Astrocyte (in vitro differentiated cells and primary cell): ENCODE measurements at places on chromosomes 2 and 18.

- DNase-seq: peak; percentile 27
These were observed 12.3 kb upstream of the RESP18 start for GRCh38 chr2:219344751-219345430.

DNA sequence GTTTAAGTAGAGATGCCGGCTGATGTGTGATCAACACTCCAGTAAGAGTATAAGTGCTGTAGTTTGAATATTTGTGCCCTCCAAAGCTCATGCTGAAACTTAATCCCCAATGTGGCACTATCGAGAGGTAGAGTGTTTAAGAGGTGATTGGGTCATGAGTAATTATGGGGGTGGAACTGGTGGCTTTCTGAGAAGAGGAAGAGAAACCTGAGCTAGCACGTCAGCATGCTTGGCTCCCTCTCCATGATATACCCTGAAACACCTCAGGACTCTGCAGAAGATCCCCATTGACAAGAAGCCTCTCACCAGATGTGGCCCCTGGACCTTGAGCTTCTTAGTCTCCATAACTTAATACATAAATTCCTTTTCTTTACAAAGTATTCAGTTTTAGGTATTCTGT, 584.8 kb downstream of the TSN start:
- DNase-seq: no peak

GRCh38 chr18:49380801-49381200, 79.6 kb downstream of the DYM start:
- no peak for DNase-seq

DNA sequence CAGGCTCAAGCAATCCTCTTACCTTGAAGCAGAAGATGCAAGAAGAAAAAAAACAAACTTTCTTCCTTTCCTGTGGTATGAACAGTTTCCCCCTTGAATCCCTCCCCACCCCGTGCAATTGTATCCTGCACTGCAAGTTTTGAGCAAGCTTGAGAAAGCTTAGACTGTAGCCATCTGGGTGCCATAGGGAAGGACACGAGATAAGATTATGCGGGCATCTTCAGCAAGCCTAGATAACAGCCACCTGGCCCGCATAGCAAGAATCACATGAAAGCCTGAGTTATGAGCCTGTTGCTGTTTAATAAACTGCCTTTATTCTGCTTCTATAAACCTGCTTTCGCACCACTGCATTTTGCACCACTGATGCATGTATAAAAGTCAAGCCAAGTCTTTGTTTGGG, 27.3 kb upstream of the CDCA7 start:
- DNase-seq: no peak

DNA sequence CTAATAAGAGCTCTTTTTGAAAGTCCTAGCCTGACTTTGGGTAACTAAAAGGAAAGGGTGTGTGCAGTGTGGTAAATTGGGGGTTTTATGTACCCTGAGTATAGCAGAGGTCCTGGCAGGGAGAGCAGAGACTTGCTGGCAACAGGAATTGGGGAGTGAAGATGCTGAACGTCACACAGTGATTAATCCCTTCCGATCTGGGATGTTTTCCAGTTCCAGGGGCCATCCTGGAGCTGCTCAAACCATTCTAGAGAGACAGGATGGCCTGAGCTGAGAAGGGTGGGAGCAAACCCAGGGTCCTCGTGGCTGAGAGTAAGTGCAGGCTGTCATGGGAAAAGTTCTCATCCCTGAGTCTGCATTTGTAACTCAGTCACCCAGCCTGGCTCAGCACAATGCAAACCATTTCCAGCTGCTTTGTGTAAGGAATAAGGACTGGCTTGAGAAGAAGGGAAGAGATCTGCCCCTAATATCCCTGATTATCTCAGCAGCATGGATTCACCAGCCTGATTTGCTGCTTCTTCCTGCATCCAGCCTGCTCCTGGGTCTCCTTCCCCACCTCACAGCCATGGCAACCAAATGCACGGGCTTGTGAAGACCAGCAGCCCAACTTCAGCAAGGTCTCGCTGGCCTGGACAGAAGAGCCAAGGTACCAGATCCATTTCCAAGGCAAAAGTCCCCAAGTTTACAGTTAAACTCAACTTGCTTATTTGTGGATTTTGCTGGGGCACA, 47.1 kb upstream of the CELF4 start:
- no peak for DNase-seq

GRCh38 chr18:67400502-67401117, 115.9 kb downstream of the DSEL start:
- peak; percentile 53 for DNase-seq

DNA sequence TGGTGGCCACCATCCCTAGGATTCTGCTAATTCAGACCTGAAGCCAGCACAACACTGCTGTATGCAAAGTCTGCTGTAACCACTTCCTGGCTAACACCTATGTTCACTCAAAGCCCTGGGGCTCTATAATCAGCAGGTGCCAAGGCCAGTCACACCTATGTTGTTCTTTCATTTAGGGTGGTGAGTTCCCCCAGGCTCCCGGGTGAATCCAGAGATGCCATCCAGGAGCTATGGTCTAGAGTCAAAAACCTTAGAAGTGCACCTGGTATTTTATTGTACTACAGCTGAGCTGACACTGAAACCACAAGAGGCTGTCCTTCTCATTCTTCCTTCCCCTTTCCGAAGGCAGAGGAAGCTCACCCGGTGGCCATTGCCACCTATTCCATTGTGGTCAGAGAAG, 46.2 kb upstream of the CCDC141 start:
- DNase-seq: no peak

- DNase-seq: no peak
These were observed 70.8 kb downstream of the QPCT start for GRCh38 chr2:37415128-37415820.

- DNase-seq: peak; percentile 47
These were observed at the start of gene ACVR1C for GRCh38 chr2:157628477-157629415. ACVR1C (minus strand) TSS chr2:157628864; CDS start chr2:157628644, 220 bp downstream.

- DNase-seq: no peak
These were observed 140.3 kb downstream of the TCF4 start for GRCh38 chr18:55447672-55448018.

GRCh38 chr18:59051470-59052165, 88.1 kb upstream of the SEC11C start:
- DNase-seq: no peak

GRCh38 chr2:233473386-233473791, 93.2 kb downstream of the USP40 start:
- no peak for DNase-seq

DNA sequence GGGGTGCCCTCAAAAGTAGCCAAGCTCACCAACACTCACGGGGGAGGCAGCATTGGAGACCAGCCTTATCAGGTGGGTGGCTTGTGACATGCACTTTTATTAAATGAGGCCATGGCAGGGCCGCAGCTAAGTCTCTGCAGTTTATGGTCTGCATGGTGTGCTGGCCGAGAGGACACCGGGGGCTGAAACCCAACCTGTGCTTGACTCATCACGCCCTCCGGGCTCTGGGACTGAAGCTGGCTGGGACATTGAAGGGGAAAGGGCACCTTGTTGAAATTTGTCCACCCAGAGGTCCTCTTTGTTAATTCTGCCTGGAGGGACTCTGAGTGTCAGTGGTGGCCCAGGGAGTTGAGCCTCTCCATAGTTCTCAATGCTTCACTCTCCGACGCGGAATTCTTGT, 17.7 kb upstream of the NTSR2 start:
- DNase-seq: no peak

DNA sequence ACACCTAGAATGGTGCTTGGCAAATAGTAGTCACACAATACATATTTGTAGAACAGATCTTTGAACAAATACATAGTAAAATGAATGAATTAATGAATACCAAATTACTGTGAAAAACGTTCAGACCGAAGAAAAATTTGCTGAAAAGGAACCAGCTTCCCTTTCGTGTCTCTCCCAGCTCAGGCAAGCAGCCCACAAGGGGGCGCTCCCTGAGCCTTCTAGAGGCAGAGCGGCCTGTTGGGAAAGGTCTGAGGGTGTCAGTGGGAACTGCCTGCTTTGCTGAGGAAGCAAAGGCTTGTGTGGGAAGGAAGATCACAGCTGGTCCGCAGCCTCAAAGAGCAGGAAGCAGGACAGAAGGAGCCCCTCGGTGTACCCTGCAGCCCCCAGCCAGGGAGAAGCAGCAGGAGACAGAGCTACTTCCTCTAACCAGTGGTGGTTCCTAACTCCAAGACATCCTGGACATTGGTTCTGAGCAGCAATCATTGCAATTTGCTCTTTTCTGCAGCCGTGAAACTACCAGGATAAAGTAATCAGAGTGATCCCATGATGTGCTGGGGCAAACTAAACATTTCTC, 231.1 kb downstream of the ANKRD30B start:
- no peak for DNase-seq

GRCh38 chr2:14079576-14079975, 552.9 kb upstream of the LRATD1 start:
- no peak for DNase-seq

DNA sequence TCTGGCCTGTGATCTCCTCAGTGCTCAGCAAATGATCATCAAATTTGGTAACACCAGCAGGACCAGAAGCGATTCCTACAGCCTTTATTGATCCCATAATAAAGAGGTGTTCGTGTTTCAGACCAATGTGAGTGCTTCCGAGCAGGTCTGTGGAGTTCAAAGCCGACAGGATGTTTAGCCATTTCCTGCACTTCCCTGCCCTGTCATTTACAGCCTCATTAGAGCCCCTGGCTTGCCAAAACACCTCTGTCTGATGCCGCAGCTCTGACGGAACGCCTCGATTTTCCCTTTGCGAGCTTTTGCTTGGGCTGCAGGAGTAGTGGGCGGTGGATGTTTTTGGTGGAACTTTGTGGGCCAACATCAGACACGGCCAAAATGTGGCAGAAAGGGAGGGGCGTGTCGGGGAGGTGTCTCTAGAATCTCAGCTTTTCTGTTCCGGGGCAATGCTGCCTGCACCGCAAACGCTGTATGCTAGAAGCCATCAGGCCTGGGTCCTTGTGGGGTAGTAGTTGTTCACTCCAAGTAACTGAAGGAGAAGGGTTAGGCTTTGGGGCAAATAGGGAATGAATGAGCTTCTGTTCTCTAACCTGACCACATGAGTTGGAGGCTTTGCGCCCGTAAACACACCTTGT, 26.1 kb upstream of the INHBB start:
- no peak for DNase-seq

DNA sequence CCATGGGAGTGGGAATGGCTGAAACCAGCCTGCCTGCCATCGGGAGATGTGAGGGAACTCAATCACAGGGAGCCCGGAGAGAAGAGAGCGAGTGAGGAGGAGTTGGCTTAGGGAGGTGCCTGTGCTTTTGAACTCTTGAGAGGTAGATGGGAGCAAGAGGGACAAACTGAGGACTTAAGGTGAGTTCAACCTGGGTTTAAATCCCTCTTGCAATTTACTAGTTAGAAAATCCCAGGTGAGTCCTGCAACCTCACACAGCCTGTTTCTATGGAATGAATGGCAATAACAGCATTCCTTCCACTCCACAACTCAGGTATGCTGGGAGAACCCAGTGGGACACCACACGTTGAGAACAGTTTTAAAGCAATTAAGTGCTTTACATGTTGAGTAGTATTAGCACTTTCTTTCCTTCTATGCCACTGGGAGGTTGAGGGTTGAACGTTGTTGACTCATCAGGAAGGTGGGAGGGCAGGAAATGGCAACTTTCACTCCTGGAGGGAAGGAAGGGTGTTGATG, 57.3 kb downstream of the VIT start:
- DNase-seq: no peak

GRCh38 chr18:63894106-63894772, 6.7 kb downstream of the SERPINB2 start:
- no peak for DNase-seq

DNA sequence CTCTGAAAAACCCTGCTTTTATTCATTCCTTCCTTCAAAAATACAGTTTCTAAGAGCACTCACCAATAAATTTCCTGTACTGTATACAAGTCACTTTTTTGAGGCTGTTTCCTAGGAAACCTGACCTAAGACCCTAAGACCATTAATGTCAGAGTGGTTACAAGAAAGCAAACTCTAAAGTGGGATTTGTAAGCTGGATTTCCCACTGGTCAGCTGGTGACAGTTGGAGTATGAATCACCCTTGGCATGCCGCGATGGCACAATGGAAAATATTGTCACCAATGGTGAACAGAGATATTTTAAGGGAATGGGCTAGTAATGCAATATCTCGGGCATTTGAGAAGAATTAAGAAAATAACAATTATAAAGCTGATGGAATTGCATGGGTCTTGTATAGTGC, 101.9 kb downstream of the COL3A1 start:
- no peak for DNase-seq
